Heart right ventricle (tissue), 16 donors: ENCODE measurements at places on chromosomes 12 and 14. TPM values are rescaled to one million over a fixed set of nuclear protein-coding genes. Genes with fewer than 3 reads are reported as not detected.

Gene SLC5A8
- not detected for polyA plus RNA-seq

Gene CLMN
- 2.6 TPM for polyA plus RNA-seq

Gene NXPH4
- 1.8 TPM for polyA plus RNA-seq

Gene PRICKLE1
- polyA plus RNA-seq, result 3.7 TPM

Gene CISTR
- polyA plus RNA-seq, result 1.7 TPM

Gene HOXC4
- not detected for polyA plus RNA-seq

Gene TPPP2
- 0.75 TPM for polyA plus RNA-seq
